Articular chondrocyte of knee joint (primary cell): ENCODE measurements at places on chromosomes 16 and 17. TPM values are rescaled to one million over a fixed set of nuclear protein-coding genes. Genes with fewer than 3 reads are reported as not detected.

The KRT24 gene
- total RNA-seq: not detected in 2 replicates

The HID1 gene
- total RNA-seq: 0.32 TPM in 1 of 2 replicates, not detected in the other

The SDR42E2 gene
- total RNA-seq: not detected in 2 replicates

The NXN gene
- 41.6 and 60.6 TPM in 2 replicates for total RNA-seq

The PDILT gene
- total RNA-seq: not detected in 2 replicates

The RCVRN gene
- total RNA-seq: 0.32 TPM in 1 of 2 replicates, not detected in the other

The ACSM2B gene
- not detected in 2 replicates for total RNA-seq

The MT3 gene
- total RNA-seq: not detected in 2 replicates

The OR1F1 gene
- not detected in 2 replicates for total RNA-seq

The SLC16A6 gene
- total RNA-seq: under 0.01 TPM in 1 of 2 replicates, not detected in the other
